GM12878 (cell line): ENCODE measurements at places on chromosomes 4 and X.

DNA sequence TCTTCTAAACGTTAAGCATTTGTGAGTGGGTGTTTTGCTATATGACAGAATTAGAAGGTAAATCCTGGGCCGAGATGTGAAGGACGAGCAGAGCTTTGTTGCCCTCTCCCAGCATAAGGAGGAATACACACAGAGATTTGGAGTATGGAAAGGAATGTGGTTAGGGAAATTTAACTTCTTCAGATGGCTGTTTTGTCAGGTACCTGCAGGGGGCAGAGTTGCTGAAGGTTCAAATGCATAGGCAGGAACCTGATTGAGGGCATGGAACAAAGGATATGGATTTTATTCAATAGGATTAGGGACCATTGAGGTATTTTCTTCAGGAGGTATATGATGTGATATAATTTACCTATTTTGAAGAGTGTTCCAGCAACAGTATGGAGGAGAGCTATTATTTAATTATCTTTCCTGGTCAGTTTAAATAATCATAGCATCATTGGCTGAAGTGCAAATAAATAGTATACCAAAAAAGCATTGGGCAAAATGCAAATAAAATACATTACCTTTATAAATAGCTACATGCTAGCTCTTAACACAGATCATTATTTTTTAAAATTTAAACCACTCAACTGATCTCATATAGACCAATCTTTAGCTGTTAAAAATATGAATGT lies 143.6 kb downstream of the SLIT2 start:
- no peak for DNase-seq

DNA sequence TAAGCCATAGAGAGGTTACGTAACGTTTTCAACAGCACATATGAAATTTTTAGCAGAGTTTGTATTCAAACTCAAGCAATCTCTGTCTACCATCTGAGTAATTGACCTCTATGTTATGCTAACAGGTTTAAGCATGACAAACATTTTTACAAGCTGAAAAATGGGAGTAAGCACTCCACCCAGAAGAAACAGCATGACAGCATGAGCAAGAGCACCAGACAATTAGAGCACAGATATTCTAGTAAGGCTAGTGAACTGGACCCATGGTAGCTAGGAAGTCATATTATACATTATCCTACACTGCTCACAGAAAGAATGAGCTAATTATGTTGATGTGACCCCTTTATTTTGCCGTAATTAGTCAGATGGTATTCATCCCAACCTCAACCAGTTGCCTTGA lies 200.5 kb downstream of the PABPC4L start:
- no peak for DNase-seq

GRCh38 chr4:154741922-154742850 lies 1.6 kb upstream of the LRAT start:
- no peak for DNase-seq

DNA sequence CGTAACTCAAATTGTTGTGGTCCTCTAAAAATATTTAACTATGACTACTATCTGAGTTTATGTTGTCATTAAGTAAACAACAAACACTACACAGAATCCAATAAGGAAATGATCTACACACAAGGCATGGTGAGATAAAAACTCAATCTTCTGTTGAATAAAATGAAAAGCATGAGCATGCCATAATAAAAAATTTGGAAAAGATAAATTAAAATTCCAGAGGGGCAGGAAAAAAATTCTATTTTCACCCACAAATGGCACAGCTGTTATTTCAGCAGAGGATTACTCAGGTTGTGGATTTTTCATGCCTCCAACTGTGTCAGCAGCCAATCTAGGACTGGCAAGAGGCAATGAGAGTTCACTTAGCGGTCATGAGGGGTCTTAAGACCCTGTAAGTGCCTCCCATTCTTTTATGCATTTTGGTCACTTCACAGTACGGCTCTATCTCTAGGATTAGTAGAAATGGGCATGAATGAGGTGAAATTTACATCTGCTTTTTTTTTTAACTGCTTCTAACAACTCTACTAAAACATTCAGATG lies 639.8 kb upstream of the DIPK2B start:
- no peak for DNase-seq

- no peak for DNase-seq
Observed at GRCh38 chrX:17078031-17078720, 131.7 kb downstream of the REPS2 start.

DNA sequence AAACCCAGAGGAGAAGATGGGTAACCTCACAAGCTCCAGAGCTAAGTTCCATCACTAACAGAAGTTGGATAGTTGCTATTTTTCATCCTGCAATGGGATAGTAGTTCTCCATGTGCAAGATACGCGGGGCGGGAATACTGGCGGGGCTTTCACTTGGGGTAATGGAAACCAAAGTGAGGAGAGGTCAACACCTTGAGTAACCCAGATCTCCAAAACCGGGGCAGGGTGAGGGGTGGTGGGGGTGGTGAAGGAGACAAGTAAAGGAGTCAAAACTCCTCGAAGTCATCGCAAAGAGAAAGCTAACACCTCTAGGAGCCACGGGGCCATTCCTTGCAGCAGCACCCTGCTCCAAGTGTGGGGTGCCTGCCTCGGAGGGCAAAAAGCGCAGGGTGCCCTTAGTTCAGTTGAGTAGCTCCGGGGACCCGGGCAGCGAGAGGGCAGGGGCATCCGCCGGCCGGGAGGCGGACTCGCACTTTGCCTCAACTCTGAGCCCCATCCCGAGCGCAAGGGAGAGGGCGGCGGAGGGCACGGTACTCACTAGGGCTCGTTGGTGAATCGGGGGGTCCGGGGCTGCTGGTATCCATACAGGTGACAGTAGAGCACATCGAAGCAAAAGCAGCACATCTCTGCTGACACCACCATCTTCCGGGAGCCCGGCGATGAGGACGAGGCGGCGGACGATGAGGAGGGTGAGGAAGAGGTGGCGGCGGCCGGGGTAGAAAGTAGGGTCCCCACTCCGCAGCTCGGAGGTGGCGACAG lies 645 bp downstream of the AMMECR1 start:
- no peak for DNase-seq

GRCh38 chr4:67871867-67872266 lies 11.9 kb downstream of the TMPRSS11D start:
- DNase-seq = no peak

GRCh38 chr4:5992171-5992827 lies 25.9 kb downstream of the C4orf50 start:
- DNase-seq = no peak

DNA sequence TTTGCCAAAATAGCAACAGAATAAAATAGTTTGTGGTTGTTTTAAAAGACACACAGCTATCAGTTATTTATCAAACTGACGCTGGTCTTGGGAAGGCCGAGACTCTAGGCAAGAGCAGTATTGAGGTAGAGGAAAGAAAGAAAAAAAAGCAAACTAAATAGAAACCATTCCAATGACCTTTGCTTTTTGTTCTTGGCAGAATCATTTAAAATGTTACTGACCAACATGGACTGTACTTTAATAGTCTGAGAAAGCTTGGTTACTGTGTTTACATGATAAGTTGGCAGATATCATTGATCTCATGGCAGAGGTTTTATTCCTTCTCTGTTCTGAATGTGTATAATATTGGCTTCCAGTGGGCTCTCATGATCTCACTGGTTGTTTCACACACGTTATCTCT lies 11.9 kb downstream of the CWH43 start:
- DNase-seq = no peak

GRCh38 chrX:111086591-111087006 lies 9.4 kb upstream of the PAK3 start:
- no peak for DNase-seq

DNA sequence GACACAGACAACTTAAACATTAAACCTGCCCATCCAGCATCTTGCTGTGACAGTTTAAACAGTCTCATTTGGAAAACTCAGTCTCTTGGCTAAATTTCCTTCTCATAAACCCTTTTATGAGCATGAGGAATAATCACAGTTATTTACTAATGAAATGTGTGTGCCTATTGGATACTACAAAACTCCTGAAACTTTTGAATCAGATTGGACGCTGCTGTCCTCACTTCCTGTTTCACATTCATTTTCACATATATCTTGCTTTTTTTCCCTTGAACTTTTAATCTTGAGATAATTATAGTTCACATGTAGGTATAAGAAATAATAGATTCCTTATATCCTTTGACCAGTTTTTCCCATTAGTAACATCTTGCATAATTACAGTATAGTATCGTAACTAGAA lies 111.7 kb downstream of the CDKL5 start:
- no peak for DNase-seq

- DNase-seq = no peak
Observed at GRCh38 chr4:158122501-158122900, 50.3 kb downstream of the GASK1B start.

DNA sequence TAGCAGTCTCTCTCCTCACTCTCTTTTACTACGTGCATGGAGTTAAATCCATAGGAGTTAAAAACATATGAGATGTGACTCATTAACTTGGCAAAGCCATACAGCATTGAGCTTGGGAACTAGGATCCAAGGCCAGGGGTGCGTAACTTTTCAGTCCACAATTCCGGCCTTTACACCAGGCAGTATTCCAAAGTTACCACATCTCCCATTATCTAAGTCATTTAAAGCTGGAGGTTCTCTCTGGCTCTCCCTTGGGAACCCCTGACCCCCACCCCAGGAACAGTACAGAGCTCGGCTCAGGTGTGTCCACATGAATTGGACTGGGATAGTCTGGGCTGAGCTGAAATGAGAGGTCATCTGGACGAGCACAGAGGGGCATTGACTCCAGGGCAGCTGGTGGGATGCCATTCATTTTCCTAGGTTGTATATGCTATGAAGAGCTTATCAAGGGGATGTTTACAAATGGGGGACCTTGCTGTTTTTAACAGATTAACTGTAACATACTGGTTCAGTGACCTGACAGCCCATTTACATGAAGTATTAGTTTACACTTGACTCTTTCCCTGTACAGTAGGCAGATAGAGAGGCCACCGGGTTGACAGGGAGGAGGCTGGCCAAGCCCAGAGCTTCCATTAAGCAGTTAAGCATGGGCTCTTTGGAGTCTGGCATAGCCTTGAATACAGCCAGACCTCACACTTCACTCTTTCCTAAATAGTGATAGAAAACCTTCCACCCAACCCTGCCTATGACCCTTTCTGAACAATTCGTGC lies 128.8 kb downstream of the RAB28 start:
- DNase-seq = no peak

- no peak for DNase-seq
Observed at GRCh38 chr4:108465886-108466500, 154.4 kb upstream of the RPL34 start.

DNA sequence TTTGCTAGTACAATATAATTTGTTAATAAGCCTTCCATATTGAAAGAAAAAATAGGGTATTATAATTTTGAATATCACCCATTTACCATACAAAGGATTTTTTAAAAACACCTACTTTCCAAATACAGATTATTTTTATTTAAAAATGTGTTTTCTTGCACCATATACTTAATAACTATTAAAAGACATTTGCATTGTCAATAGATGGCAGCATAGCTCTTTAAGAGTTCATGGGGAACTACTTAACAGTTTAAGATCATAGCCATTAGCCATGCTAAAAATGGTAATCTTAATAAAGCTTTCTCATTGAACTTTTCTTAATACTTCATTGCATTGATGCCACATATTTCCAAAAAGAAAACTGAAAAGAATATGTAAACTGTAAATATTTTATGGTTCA lies 1995.9 kb downstream of the C4orf33 start:
- no peak for DNase-seq

GRCh38 chrX:121169099-121170035 lies 122.0 kb downstream of the GLUD2 start:
- DNase-seq = no peak

GRCh38 chr4:166435449-166435848 lies 562.4 kb downstream of the TLL1 start:
- DNase-seq = no peak
